Cardiac septum (tissue), 1 donor: ENCODE measurements at places on chromosomes 7 and 10.

GRCh38 chr10:68625316-68625921, 65.3 kb downstream of the TET1 start:
- no peak for DNase-seq

DNA sequence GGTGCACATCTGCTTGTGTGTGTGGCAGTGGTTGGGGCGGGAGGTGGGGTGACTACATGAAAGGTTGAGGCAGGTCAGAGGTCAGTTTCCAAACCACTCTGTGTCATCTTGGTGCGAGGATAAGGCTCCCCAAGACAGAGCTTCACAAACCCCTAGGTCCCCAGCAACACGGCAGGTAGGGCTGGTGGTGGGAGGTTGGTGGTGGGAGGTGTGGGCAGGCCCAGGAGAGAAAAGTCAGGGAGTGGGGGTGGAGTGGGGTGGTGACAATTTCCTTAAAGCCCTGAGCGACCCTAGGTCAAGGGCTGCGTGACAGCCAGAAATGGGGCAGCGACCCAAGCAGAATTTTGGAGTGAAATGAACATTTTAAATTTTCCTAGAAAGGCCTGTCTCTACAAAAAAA, 1.6 kb upstream of the STRA8 start:
- no peak for DNase-seq

GRCh38 chr7:80764132-80764531, 125.7 kb downstream of the CD36 start:
- DNase-seq = no peak

GRCh38 chr7:108067844-108068243, 62.3 kb downstream of the LAMB4 start:
- DNase-seq = no peak

GRCh38 chr7:30738026-30738915, 13.7 kb upstream of the INMT start:
- no peak for DNase-seq

GRCh38 chr10:131480861-131481260, 169.3 kb upstream of the TCERG1L start:
- DNase-seq = no peak

DNA sequence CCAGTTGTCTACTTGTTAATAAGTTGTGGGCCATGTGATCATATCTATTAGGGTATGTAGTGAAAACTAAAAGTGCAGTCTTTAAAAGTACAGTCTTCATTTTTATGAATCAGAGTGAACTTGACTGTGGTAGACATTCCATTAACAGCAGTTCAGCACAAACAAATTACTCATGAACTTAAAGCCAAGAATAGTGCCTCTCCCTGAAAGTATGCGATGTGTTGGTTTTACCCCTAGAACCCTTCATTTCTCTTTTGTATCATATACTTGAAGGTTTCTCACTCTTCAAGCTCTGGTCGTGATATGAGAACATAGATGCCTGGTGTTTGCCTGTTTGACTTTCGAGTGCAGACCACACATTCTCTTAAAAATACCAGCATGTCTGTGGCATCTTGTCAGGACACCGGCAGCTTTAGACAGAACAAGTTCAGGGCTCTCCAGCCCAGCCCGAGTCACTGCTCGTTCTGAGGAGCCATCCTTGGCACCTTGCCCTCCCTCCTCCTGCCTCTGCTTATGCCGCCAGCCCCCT, 159.3 kb downstream of the LCOR start:
- no peak for DNase-seq

GRCh38 chr7:80312139-80312661, 177.6 kb downstream of the GNAI1 start:
- DNase-seq = no peak

GRCh38 chr7:73705551-73705920, 13.9 kb downstream of the STX1A start:
- no peak for DNase-seq

DNA sequence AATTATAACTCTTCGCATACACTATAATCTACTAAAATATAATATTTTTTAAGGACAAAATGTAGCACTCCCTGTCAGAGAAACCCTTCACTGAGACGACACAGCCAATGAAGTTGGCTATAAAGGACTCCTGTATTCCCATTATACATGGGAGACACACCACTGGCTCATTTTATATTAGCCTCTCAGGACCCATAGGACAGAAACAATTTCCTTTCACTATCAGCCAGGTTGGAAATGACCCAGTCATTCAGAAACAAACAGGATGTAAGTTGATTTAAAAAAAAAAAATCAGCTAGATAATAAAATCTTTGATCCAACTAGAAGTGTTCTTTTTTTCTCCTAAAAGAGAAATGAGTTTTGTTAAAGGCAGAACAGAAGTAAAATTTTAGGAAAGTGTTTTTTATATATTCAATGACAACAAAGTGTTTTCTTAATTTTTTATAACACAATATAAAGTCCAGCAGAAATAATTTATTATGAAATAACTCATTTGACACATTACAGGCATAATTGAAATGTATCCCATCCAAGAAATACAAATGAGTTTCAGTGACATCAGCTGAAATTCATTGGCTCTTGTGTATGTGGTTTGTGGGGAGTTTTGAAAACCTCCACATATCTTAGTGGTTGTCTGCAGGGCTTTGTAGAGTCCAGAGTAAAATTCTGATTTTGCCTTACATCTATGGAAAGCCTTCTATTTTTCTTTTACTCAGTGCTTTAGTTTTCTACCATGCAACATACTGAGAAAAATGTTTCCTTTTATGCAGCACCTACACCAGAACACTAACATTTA, 64.1 kb downstream of the CTTNBP2 start:
- no peak for DNase-seq

DNA sequence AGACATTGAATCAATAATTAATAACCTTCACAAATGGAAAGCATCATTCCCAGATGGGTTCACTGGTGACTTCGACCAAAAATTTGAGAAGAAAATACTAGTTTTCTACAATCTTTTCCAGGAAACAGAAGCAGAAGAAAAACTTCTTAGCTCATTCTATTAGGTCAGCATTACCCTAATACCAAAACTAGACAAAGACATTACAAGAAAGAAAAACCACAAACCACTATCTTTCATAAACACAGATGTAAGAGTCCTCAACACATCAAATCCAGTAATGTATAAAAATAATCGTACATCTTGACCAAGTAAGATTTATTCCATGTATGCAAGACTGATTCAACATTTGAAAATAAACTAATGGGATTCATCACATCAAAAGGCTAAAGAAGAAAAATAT, 64.0 kb upstream of the CDK1 start:
- no peak for DNase-seq

GRCh38 chr10:109978481-109978880, 29.3 kb upstream of the ADD3 start:
- DNase-seq = no peak

DNA sequence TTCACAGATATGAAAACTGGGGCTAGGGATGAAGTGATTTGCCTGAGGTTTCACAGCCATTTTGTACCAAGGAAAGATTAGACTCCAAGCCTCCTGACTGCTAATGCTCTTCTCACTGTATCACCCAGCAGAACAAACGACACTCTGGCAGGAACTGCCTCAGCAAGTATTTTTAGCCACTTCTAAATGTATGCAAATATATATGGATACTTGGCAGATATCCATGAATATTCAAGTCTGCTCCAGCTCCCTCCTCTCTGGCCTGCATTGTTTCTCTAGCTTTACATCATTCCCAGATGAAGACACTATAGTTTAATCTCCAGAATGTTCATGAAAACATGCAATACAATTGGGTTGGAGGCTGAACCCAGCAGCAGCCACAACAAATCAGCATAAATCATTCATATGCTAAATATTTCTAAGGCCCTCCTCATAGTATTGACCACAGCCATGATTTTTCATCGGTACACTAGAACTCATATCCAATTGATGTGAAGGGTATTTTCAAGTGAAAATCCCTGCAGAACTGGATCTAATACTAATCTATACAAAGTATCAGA, 65.5 kb downstream of the HPSE2 start:
- no peak for DNase-seq

GRCh38 chr10:13335881-13336280, 12.2 kb downstream of the SEPHS1 start:
- no peak for DNase-seq

- DNase-seq = no peak
Observed at GRCh38 chr10:62390497-62391176, 16.5 kb downstream of the ZNF365 start.

DNA sequence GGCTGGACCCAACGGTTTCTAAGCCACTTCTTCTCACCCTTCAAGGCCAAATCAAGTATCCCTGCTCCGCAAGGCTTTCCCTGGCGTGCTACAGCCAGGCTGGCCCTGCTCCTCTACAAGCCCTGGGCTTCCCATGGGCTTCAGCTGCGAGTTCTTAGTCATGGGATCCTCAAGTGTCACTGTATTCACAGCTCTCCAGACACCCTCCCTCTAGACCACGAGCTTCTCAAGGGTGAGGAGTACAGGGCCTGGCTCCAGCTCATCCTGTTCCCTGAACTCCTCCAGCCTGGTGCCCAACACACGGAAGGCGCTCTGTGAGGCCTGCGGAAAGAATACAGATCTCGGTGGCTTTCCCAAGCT, 38.8 kb downstream of the FAM53B start:
- DNase-seq = no peak

DNA sequence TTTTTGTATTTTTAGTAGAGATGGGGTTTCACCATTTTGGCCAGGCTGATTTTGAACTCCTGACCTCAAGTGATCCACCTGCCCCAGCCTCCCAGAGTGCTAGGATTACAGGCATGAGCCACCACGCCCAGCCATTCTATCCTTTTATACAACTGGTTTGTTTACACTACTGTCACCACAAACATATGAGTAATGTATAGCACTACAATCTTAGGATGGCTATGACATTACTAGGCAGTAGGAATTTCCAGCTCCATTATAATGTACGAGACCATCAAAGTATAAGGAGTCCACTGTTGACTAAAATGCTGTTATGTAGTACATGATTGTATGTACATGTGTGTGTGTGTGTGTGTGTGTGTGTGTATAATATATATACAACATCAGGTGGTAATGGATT, 1126.1 kb upstream of the LRRN3 start:
- DNase-seq = no peak

- DNase-seq = no peak
Observed at GRCh38 chr10:101487399-101487798, 100.7 kb downstream of the POLL start.

- no peak for DNase-seq
Observed at GRCh38 chr7:138125598-138126111, 49.4 kb downstream of the AKR1D1 start.

GRCh38 chr10:77397103-77397502, 240.5 kb downstream of the KCNMA1 start:
- DNase-seq = no peak

GRCh38 chr10:77600640-77601039, 37.0 kb downstream of the KCNMA1 start:
- no peak for DNase-seq

GRCh38 chr10:131270461-131271190, 40.9 kb downstream of the TCERG1L start:
- no peak for DNase-seq

DNA sequence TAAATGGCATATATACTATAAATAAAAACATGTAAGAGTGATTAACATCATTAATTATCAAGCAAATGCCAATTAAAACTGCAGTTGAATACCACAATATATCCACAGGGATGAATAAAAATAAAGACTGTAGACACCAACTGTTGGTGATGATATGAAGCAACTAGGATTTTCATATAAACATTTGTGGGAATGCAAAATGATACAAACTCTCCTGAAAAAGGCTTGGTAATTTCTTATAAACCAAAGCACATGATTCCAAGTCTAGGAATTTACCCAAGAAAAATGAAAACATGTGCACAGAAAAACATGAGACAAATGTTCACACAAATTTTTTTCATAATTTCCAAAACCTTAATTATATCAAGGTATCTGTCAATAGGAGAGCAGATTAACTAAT, 448.1 kb downstream of the ETV1 start:
- no peak for DNase-seq

DNA sequence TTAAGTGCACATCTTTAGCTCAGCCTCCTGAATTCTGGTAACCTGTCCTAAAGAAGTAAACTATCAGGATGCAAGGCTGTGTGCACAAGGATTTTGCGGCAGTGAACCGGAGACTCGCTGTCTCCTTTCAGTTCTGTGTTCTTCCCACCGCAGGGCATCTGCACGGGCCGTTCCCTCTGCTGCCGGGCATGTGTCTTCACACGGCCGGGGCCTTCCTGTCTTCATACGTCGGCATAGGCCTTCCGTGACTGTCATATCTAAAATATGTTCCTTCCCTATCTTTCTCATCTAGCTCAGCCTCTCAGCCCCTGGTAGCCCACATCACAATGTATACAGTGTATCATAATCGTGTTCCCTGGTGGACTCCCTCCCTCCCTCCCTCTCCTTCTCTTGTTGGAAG, 16.4 kb downstream of the PALD1 start:
- DNase-seq = no peak

DNA sequence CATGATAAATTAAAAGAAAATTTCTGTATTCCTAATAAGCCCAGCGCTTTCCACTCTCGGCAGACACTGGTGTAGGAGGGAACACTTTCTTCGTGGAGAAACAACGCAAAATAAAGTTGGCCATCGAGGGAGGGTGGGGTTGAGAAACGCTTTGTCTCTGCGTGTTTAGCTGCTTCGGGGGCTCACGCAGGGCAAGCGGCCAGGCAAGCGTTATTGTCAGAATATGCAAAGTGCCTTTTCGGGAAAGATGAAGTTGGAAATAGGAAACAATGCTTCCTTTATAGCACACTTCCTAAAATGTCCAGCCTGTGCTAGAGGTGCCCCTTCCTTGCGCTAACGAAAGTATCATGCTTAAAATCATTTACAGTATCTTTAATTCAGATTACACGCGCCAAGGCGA, 1.9 kb upstream of the EBF3 start:
- DNase-seq = no peak

GRCh38 chr10:97372233-97372875, 28.8 kb downstream of the RRP12 start:
- DNase-seq = no peak

DNA sequence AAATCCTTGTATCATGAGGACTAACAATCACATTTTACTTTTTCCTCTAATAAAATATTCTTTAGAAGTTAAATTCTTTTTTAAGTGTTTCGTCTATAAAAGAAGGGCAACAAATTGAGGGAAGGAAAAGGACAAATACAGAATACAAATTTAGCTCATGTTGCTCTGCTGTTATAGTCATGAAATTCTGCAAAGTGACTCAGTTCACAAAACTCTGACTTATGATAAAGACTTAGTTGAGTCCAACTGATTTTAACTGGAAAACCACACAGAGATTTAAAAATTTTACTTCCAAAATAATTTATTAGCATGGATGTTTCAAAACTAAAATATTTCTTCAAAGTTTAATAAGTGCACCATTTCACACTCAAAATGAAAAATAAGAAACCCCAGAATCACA, 75.0 kb upstream of the GPR22 start:
- no peak for DNase-seq
